Activated gamma-delta T cell treated with Interleukin-2 at 50 U/mL for 16 hours (primary cell): ENCODE measurements at places on chromosomes 12 and 14.

- no peak for DNase-seq
These were observed 51.2 kb downstream of the TESPA1 start for GRCh38 chr12:54933376-54933775.

GRCh38 chr12:10802587-10802986 is at the start of gene TAS2R7:
Gene TAS2R7, minus strand, starts transcription at chr12:10802627. Its CDS starts 57 bp downstream, at chr12:10802570.
- DNase-seq: no peak

DNA sequence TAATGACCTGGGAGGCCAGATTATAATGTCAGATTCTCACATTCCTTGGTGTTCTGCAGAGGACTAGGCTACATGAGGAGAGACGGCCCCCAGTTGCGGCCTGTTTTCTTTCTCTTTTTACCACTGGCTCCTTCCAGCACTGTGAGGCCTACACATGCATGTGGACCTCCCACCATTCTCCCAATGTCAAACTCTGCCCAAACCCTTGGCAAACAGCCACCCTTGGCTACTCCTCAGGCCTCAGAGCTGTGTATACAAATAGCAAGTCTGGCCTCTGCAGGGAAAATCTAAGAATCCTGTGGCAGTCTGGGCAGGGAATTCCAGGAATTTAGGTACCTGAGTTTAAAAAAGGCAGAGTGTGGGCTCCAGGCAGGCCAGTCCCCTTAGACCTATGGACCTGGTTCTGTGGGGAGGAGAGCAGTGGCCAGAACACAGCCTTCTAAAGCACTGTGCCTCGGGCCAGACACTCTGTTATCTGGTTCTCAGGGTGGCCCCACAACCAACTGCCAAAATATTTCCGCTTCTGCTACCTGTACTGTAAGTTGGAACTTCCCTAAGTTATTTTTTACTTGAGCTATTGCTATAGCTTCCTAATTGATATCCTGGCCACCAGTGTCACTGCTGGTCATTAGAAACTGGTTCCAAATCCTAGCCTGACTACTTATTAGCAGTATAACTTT is 19.9 kb upstream of the NEDD1 start:
- no peak for DNase-seq

GRCh38 chr14:76348898-76349297 is 27.0 kb upstream of the ESRRB start:
- no peak for DNase-seq

DNA sequence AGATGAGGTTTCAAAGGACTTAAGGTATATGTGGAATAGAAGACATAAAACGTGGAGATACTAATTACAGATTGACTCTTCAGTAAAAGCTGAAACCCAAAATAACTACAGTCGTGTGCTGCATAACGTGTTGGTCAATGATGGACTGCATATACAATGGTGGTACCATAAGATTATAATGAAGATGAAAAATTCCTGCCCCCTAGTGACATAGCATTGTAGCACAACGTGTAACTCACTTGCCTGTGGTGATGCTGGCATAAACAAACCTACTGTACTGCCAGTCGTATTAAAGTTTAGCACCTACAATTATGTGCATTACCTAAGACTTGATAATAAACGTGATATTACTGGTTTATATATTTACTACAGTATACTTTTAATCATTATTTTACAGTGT is 150.3 kb downstream of the LRRK2 start:
- no peak for DNase-seq

DNA sequence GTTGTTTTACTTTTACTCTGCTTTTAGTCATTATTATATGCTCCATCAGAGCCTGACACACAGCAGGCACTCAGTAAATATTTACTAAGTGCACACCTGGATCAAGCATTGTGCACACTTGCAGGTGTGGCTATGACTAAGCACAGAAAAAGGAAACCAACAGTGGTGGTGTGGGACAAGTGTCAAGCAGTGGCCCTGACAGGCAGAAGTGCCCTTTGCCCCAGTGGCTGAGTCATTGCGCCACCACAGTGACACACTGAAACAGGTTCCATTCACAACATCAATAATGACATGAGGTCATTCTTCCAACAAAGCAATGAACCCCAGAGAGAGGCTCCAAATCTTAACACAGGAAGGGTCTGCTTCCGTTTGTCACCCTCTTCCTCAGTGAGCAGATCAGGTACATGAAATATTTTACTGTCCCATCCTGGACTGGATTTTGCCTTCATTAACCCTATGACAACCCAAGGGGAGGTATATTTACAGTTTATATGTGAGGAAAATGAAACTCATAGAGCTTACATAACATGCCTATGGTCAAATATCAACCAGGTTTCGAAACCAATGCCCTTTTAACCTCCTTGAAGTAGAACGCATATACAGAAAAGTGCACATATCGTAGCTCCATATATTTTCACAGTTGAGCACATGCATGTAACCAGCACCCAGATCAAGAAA is 82.6 kb upstream of the GTF2A1 start:
- no peak for DNase-seq

DNA sequence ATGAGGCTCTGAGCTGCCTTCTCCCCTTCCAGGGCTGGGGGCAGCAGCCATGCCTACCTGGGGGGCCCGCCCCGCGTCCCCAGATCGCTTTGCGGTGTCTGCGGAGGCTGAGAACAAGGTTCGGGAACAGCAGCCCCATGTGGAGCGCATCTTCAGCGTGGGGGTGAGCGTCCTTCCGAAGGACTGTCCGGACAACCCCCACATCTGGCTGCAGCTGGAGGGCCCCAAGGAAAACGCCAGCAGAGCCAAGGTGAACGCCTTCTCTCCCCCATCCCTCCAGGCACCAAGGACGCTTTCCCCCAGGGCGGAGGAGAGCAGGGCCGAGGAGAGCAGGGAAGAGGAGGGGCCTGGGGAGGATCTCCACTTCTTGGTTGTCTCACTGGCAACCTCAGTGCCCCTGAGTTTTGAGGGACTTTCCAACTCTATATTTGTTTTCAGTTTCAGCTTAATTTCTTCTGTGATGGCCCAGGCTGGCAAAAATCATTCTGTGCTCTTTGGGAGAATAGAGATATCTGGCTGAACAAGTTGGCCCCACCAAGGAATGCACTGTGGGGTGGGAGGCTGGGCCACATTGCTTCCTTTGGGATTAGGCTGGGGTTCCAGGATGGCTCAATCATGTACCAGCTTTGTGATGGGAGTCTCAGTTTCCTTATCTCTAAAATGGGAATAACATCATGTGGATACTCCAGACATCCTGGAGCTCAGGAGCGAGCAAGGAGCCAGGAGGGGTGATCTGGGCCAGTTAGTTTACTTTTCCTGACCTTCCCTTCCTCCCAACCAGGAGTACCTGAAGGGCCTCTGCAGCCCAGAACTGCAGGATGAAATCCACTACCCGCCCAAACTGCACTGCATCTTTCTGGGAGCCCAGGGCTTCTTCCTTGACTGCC is 1.2 kb downstream of the KHNYN start:
- DNase-seq: peak; percentile 26

DNA sequence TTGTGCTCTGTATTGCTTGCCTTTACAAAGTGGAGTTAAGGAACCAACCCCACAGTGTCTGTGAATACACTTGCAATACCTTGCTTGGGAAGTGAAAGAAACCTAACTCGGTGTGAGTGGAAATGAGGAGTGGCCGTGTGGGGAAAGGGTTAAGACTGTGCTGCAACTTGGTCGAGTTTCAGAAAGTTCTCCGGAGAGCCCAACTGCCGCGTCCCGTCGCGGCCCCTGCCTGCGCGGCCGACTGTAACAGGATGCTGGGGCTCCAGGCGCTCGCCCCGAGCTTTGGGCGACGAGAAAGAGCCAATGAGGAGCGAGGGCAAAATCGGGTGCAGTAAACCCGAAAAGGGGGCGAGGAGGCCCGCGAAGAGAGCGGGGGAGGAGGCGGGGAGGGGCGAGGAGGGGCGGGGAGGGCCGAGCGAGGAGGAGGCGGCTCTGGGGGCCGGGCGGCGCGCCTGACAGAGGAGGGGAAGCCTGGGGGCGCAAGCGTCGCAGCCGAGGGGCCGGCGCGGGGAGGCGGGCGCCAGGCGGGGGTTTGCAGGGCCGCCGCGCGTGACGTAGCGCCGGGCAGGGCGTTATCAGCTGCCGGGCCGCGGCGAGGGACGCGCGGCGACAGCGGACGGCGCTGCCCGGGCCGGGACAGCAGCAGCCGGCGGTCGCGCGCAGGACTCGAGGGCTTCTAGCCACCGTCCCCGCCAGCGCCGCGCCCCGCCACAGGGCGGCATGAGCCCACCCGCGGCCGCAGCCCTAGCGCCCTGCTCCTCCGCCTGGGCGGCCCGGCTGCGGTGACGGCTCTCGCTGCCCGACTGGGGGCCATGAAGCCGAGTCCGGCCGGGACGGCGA is at the start of gene DACT1:
Gene DACT1, plus strand, starts transcription at position 572 of the 840 bp plus-strand sequence. Its CDS starts 241 bp downstream, at position 813.
- DNase-seq: peak; percentile 12

- DNase-seq: no peak
These were observed 8.8 kb downstream of the MGP start for GRCh38 chr12:14876833-14877232.

DNA sequence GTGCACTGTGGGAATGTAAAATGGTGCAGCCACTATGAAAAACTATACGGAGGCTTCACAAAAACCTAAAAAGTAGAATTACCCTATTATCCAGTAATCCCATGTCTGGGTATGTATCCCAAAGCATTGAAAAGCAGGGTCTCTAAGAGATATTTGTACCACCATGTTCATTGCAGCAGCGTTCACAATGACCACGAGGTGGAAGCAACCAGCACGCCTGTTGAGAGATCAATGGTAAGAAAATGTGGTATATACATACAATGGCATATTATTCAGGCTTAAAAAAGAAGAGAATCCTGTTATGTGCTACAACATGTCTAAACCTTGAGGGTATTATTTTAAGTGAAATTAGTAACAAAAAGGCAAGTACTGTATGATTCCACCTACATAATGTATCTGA is 910 bp upstream of the NOPCHAP1 start:
- DNase-seq: no peak

DNA sequence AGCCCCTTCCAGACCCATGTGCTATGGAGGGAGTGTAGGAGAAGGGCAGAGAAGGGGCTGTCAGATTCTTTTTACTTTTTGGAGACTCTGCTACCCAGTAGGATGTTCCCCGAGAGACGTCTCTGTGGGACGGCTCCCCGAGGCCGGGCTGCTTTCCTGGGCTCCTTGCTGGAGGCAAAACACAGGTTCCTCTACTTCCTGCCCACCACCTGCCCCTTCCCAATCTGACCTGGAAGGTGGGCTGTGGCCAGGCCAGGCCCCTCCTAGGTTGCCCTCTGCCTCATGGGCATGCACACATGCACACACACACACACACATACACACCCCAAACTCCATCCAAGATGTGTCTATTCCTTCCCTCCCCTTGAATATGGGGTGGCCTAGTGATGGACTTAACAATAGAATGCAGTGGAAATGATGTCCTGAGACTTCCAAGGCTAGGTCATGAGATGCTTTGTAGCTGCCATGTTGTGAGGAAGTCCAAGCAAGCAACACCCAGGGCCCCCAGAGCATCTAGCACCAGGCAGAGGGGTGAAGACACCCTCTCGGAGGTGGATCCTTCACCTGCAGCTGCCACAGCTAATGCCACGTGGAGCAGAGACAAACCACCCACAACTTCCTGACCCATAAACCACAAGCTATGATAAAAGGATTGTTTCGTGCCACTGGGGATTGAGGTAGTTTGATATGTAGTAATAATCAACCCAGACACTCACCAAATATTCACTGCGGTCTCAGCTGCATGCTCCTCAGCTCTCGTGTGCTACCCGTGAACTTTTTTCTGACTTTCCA is 1.6 kb upstream of the ASB2 start:
- peak; percentile 72 for DNase-seq

DNA sequence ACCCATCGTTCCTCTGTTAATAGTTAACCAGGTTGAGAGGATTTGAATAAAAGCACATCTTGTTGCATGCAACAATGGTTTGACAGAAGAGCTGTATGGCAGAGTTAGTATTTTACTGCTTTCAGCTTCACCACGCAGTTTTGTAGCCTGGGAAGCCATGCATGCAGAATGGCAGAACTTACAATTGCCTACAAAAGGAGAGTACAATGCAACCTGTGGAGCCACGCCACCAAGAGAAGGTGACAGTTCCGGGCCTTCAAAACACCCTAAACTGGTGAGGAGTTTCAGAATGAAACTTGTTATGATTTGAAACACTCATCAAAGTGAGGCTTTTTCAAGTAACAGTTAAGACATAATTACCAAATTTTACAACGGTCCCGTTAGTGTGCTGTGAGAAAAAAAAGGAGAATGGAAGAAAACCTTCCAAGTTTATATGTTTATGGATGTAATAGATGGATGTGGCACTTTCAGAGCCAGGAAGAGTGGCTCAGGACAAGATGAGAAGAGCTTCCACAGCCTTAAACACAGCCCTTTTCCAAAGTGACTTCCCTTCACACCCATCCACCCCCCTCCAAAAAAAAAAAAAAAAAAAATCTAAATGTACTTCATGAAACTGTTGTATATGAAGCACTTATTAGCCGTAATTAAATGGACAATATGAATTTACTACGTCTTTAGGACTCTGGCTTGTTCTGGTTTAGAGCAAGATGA is 158.7 kb downstream of the EGLN3 start:
- DNase-seq: no peak

- peak; percentile 6 for DNase-seq
These were observed 120.5 kb upstream of the NCOR2 start for GRCh38 chr12:124687917-124688316.

DNA sequence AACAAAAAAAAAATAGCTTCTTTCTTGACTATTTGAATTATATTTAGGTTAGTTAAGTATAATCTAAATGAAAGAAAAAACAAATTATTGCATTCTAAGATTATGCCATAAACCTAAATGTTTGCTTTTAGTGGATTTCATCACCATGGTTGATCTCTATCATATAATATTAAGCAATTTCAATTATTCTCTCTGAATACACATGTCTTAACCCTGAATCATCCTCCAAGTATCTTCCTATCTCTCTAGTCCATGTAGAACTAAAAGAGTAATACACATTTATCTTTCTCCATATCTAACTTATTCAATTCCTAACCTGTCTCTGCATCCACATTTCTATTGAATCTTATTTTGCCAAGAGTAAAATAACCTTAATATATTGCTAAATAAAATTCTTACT is 59.6 kb downstream of the PPFIA2 start:
- DNase-seq: no peak

DNA sequence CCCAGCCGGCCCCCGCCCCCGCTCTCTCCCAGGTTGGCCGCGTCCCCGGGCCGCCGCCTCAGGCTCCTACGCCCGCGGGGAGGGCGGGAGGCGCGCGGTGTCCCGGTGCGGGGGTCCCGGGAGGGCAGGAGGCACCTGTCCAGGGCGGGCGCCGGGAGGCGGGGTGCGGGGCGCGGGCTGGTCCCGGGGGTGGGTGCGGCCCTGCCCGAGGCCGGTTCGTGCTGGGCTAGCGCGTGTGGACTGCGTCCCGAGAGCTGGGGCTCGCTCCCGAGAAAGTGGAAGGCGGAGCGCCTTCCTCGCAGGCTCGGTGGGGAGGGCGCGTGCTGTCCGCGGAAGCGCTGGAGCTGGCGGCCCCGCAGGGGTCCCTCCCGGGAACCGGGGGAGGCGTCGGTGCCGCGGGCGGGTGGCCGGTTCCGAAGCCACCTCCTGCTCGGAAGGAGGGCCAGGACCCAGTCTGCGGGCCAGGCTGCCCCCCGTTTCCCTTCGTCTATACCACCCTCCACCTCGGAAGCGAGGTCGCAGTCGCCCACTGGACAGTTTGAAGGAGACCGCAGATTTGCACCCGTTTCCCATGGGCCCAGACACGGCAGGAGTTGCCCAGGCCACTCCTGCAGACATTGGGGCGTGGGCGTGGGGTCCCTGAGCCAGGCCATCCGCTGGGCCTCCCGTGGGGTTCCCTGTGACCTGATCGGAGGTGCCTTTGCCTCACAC is 636 bp downstream of the ZFYVE21 start:
- DNase-seq: no peak
